ENCODE measurements at places on chromosomes 7 and 10.

DNA sequence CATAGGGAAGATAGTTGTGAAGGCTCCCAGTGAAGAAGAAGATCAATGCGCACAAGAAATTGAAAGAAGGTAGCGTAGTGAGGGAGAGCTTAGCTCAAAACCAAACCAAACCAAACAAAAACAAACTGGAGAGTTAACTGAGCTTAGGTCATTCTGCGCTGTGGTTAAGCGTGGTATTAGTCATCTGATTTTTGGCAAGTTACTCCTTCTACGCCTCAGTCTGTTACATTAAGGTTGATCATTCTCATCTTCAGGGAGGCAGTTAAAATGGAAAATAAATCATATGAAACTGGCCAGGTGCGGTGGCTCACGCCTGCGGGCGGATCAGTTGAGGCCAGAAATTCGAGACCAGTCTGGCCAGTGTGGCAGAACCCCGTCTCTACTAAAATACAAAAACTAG lies 259.7 kb downstream of the EXOC4 start:
- DNase-seq = no peak

- no peak for DNase-seq
Observed at GRCh38 chr7:117111535-117111934, 158.2 kb downstream of the ST7 start.

GRCh38 chr10:105538874-105539273 lies 897.8 kb downstream of the SORCS3 start:
- DNase-seq = no peak

GRCh38 chr7:6530626-6531491 lies 20.4 kb downstream of the GRID2IP start:
- DNase-seq = peak; percentile 54

DNA sequence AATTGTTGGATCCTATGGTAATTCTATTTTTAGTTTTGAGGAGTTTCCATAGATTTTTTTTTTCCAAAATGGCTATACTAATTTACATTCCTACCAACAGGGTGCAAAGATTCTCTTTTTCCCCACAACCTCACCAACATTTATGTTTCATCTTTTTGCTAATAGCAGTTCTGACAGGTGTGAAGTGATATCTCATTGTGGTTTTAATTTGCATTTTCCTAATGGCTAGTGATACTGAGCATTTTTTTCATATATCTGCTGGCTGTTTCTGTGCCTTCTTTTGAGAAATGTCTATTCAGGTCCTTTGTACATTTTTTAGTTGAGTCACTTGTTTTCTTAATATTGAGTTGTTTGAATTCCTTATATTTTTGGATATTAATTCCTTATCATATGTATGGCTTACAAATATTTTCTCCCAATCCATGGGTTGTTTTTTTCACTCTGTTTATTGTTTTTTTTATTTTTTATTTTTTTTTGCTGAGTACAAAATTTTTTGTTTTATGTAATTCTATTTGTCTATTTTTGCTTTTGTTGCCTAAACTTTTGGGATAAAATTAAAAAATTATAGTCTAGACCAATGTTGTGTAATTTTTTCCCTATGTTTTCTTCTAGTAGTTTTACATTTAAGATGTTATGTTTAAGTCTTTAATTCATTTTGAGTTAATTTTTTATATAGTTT lies 205.9 kb upstream of the ADCY1 start:
- DNase-seq = no peak

DNA sequence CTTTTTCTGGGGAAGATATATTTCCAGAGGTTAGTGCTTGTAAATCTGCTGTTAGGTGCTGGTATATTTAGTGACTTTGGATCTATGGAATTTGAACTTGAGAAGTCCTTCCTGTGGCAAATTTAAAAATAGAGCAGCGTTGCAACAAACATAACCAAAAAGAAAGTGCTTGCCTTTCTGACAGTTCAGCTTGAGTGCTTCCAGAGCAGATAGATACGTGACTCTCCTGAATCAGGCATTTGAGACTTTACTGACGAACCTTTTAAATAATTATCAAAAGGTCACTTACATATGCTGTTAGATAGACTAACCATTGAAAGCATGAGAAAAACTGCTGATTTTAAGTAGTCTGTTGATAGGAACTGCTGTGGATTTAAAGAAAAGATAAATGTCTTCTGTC lies 387.5 kb upstream of the LRRTM3 start:
- no peak for DNase-seq

- DNase-seq = peak; percentile 25
Observed at GRCh38 chr7:2710286-2710655, 22.3 kb downstream of the AMZ1 start.

GRCh38 chr7:88127637-88128290 lies 92.1 kb downstream of the SRI start:
- no peak for DNase-seq

DNA sequence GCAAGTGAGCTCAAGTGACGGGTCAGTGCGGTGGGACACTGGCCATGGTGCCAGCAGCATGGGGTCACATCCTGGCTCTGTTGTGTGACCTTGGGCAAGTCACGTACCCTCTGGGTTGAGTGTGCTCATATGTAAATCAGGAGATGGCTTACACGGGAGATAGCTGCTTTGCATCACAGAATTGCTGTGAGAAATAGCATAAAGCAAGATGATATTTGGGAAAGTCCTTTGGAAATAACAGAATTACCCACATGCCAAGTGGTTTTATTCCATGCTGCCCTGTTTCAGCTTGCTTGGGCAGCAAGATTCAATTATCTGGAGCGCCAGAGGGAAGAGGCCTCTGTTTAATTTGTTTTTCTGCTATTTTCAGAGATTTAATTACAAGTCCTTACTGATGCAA lies 48.9 kb downstream of the LYZL2 start:
- DNase-seq = no peak

- no peak for DNase-seq
Observed at GRCh38 chr10:49351669-49352068, 44.2 kb downstream of the DRGX start.

DNA sequence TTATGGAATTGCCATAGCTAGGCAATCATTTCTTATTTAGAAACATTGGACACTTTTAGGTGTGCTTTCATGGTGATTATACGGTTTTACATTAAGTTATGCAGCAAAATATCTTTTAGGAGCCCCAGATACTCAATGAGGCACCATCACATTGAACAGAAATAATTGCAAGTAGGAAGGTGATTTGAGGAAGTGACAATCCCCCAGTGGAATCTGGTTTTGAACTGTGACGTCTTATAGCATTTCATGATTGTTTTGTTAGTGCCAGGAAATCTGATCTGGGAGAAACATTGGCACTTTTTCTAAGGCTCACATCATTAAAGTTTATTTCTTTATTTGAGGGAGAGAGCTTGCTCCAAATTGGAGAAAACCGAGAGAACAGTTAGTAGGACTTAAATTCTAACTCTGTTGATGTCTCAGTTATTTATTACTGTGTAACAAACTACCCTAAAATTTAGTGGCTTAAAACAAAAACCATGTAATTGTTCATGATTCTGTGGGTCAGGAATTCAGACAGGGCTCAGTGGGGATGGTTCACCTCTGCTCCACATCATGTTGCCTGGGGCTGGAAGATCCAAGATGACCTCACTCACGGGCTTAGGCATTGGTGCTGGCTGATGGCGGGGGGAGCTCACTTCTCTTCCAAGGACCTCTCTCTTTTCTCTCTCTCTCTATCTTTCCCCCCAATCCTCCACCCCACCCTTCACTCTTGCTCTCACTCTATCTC lies 78.2 kb upstream of the STEAP1B start:
- DNase-seq = no peak
